ENCODE measurements at places on chromosomes 12 and 14.

- DNase-seq: no peak
Observed at GRCh38 chr12:58794859-58795258, 125.4 kb downstream of the LRIG3 start.

- DNase-seq: no peak
Observed at GRCh38 chr12:45192707-45193106, 23.2 kb upstream of the ANO6 start.

GRCh38 chr14:77323571-77323970 lies 2.7 kb downstream of the GSTZ1 start:
- DNase-seq: no peak

DNA sequence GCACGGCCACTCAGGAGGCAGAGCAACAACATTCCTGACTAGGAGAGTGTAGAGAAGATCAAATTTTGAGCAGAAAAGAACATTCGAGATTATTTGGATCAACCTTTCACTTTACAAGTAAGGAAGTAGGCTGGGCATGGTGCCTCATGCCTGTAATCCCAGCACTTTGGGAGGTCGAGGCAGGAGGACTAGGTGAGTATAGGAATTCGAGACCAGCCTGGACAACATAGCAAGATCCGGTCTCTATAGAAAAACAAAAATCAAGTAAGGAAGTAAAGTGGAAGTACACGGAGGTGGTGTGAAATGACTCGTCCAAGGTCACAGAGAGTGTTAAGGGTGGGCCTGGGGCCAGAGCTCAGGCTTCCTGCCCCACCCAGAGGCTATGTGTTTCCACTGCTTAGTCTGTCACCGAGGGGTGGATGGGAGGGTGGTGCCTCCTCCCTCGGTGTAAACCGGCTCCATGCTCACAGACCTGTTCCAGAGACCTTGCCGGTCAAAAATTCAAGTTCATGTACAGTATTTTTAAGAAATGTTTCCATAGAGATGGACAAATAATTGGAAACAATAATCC lies 51.9 kb downstream of the MAP1LC3B2 start:
- no peak for DNase-seq

GRCh38 chr14:33675415-33676130 lies 275.3 kb downstream of the EGLN3 start:
- DNase-seq: no peak

GRCh38 chr12:71105956-71106355 lies 51.8 kb downstream of the TSPAN8 start:
- DNase-seq: no peak

GRCh38 chr14:49692811-49693734 lies at the start of gene KLHDC1:
KLHDC1 (plus strand) TSS chr14:49693120; CDS start chr14:49693195, 75 bp downstream.
- DNase-seq: peak; percentile 83

GRCh38 chr12:93803424-93803807 lies 126.2 kb downstream of the CRADD start:
- no peak for DNase-seq
